ENCODE measurements at places on chromosomes 2 and 18.

DNA sequence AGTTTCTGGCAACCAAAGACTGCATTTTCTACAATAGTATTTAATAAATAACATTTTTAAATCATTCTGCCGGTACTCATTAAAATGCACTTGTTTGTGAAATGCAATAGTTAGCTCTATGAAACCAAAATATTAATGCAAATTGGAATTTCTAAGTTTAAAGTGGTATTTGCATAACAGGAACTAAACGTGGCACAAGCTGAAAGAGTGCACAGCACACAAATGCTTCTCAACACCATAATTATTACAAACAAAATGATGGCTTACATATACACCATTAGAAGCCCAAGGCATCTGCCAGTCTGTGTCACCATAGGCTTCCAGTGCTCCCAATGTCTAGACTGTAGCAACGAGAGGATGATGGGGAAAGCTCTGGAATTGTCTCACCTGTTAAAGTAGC lies 280.5 kb downstream of the TCF4 start:
- DNase-seq, result no peak

GRCh38 chr2:26606847-26607190 lies 34.3 kb downstream of the CIB4 start:
- DNase-seq, result no peak

DNA sequence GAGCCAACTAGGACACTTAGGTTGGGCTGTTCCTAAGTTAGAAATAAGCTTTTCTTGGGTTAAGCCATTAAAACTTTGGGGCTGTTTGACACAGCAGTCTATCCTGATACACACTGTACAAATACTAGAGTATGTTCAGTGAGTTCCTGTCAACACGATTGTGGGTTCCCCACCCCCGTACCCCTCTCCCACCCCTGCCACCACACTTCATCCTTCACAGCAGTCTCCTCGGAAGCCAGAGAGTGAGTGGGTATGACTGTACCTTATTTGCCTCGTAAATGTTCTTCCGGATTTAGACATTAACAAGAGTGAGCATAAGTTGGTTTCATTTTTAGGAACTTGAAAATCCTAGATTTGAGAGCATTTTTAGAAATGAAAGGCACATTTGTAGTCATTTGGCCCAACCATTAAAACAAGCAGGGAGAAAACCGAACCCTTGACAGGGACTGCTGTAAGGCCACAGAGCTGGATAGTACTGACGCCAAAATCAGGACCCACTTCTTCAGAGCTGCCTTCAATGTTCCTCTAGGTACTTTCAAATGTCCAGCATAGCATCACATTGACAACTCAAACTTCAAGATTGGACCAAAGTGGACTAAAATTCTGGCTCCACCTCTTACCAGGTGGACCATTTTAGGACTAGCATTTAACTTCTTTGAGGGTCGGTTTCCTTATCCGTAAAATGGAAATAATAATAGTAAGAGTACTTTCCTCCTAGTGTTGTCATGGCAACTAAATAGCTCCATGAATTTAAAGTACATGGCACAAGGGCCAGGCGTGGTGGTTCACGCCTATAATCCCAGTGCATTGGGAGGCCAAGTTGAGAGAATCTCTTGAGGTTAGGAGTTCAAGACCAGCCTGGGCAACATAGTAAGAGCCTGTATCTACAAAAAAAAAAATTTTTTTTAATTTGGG lies 166.3 kb upstream of the SERTAD2 start:
- DNase-seq, result peak; percentile 63

DNA sequence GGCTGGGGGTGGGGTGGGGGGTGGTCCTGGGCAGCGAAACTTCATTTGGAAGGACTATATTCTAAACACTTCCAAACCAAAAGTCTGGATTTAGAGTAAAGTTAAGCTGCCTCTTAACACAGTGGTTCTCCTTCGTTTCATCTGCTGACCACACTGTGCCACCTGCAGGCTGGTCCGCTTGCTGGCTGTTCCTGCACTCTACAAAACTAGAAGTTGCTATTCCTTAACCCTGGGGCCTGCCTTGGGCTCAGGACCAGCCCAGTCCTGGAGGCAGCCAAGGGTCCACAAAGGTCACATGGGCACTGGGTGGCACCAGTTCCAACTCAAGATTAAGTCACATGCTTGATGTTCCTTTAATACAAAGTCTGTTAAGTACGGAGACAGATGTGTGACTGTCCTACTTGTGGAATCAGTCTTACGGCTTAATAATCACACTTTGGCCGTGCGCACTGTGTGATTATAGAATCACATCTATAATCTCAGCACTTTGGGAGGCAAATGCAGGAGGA lies 195.4 kb downstream of the FAM210A start:
- DNase-seq, result peak; percentile 22

DNA sequence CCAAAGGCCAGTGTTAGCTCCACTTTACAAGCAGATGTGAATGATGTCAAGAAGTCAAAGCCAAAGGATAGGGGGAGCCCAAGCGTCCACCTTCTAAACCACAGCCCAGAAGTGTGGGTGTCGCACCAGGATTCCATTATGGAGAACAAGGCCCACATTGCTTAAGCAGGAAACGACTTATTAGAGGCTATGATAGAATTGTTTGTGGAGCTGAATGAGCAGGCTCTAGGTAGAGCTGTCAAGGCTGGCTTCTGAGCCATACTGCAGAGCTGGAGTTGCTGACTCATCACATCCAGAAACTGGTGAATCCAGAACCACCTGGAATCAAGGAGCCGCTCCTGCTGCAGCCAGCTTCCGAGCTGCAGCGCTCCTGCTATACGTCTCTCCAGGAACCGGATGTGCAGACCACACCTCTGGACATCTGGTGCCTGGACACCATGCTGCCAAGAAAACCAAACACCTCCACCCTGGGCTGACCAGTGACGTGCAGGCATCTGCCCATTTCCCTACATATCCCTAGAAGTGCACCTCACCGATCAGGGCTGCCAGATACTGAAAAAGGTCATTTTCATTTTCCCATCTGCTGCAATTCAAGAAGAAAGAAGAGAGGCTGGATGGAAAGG lies 6.2 kb upstream of the TWIST2 start:
- DNase-seq, result no peak

GRCh38 chr2:80519699-80520291 lies 215.2 kb upstream of the LRRTM1 start:
- no peak for DNase-seq

DNA sequence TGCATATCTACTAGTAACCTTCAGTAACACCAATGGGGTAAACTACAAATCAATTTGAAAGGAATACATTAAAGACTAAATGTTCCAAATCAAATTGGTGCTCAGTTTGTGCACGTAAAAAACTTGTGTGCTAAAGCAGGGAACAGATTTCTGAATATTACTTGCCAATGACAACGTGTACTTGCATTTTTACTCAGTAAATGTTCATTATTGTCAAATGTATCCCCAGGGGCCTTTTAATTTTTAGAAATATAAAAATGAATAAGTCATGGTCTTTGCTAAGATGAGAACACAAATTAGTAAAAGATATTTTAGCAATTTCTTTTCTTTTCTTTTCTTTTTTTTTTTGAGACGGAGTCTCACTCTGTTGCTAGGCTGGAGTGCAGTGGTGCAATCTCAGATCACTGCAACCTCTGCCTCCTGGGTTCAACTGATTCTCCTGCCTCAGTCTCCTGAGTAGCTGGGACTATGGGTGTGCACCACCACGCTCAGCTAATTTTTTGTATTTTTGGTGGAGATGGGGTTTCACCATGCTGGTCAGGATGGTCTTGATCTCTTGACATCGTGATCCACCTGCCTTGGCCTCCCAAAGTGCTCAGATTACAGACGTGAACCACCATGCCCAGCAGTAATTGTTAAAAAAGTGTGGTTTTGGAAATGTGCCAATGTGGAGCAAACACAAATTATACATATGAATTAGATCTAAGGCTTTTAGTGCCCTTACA lies 52.6 kb downstream of the PMAIP1 start:
- DNase-seq, result no peak

DNA sequence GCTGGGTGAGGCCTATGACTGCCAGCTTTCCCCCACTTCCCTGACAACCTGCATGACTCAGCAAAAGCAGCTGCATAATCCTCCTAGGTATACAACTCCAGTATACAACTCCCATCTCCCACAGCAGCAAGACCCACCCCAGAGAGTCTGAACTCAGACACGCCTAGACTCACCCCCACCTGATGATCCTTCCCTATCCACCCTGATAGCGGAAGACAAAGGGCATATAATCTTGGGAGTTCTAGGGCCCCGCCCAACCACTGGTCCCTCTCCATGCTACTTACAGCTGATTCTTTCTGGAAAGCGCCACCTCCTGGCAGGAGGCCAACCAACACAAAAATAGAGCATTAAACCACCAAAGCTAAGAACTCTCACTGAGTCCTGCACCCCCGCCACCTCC lies 296.5 kb downstream of the DCC start:
- DNase-seq, result no peak

GRCh38 chr2:46814160-46814961 lies 101.2 kb downstream of the MCFD2 start:
- no peak for DNase-seq

- no peak for DNase-seq
These were observed 65.3 kb downstream of the TWIST2 start for GRCh38 chr2:238912916-238913875.

- DNase-seq, result peak; percentile 66
These were observed 115.7 kb upstream of the OSR1 start for GRCh38 chr2:19474128-19474527.

- DNase-seq, result no peak
These were observed 45.4 kb downstream of the INO80D start for GRCh38 chr2:206040525-206040924.

- DNase-seq, result no peak
These were observed 5.8 kb upstream of the SRBD1 start for GRCh38 chr2:45616658-45617411.

GRCh38 chr2:147363181-147363580 lies 481.6 kb upstream of the ACVR2A start:
- DNase-seq, result no peak

- DNase-seq, result peak; percentile 37
These were observed 14.2 kb downstream of the SIGLEC15 start for GRCh38 chr18:45839414-45840395.

- DNase-seq, result peak; percentile 69
These were observed 79.4 kb upstream of the ASB18 start for GRCh38 chr2:236343400-236344161.

- DNase-seq, result no peak
These were observed 217.6 kb upstream of the SPRED2 start for GRCh38 chr2:65649811-65650589.
